ENCODE measurements at places on chromosomes 2 and 18.

DNA sequence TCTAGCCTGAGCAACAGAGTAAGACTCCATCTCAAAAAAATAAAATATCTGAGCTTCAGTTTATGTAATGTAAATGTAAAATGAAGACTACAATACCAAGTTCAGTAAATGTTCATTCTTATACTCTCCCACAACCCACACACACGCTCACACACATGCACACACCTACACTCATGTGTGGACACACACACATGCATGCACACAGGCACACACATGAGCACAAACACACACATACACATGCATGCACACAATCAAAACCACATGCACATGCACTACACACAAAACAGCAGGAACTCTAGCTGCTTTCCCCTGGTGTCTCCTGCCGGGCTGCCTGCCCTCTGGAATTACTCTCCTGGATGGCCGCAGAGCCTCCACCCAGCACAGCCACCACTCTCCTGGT, 90.6 kb downstream of the GFPT1 start:
- no peak for DNase-seq

DNA sequence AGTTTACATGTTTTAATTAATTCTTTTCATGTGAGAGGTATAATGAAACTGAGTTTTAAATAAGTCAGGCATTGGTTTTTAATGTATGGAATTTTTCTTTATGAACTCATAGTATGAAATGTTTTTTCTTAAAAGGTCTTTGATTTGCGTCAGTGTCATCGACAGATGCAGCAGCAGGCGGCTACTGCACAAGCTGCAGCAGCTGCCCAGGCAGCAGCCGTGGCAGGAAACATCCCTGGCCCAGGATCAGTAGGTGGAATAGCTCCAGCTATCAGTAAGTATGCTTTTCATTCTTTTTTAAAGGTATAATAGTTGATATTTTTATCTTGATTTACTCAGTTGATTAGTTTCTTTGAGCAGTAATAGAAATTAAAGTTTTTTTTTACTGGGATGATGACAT, 46.5 kb downstream of the SMAD4 start:
- no peak for DNase-seq

- no peak for DNase-seq
These were observed 143.4 kb downstream of the TMEM17 start for GRCh38 chr2:62362561-62362960.

GRCh38 chr2:75558136-75558535, 2.6 kb downstream of the EVA1A start:
- no peak for DNase-seq
